Posterior vena cava (tissue), 2 donors: ENCODE measurements at places on chromosomes 6 and 20. TPM values are rescaled to one million over a fixed set of nuclear protein-coding genes. Genes with fewer than 3 reads are reported as not detected.

Gene TRIM10
- not detected for total RNA-seq

Gene SPTLC3
- total RNA-seq = 6.8 TPM

Gene SCRT2
- total RNA-seq = not detected

Gene BEND6
- 9.8 TPM for total RNA-seq

Gene THBD
- 46.9 TPM for total RNA-seq
